ENCODE measurements at places on chromosomes 6 and 20.

- no peak for ATAC-seq
These were observed 12.2 kb downstream of the DLL1 start for GRCh38 chr6:170278743-170279094.

- no peak for ATAC-seq
These were observed 84.4 kb downstream of the CLIC5 start for GRCh38 chr6:45931232-45931631.

DNA sequence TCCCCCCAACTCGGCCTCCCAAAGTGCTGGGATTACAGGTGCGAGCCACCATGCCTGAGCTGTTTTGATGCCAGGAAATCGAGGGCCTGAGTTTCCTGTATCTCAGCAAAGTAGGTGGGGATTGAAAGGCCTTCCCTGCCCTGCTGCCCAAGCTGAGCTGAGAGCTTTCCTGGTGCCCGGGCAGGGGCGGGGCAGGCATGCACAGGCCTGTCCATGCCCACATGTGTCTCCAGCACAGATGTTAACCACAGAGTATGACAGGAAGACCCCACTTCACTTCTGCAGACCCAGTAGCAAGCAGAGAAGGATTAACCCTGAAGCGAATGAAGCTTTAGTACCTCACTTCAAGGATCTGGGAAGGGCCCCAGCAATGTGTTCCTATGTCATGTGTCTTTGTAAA, 66.0 kb downstream of the GPR6 start:
- ATAC-seq = no peak

GRCh38 chr6:117481926-117482239, 591 bp upstream of the DCBLD1 start:
- ATAC-seq = no peak
